ENCODE measurements at places on chromosomes 7 and 10.

GRCh38 chr10:4159173-4159572, 374.2 kb upstream of the KLF6 start:
- no peak for DNase-seq

- no peak for DNase-seq
These were observed 11.0 kb upstream of the ADD3 start for GRCh38 chr10:109996766-109997171.

- DNase-seq: no peak
These were observed 29.8 kb downstream of the SYPL1 start for GRCh38 chr7:106082087-106082854.

DNA sequence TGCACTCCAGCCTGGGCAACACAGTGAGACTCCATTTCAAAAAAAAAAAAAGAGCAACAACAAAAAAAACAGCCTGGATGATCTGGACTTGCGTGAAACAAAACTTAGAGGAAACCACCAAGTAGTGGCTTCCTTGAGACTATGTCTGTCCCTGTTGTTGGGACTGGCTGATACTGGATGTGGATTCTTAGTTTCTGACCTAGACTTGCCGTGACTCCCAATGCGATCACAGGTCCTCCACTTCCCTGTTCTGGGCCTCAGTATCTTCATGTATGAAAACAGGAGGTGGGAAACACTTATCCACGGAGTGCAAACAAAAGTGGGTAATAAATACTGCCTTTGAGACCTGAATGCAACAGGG, 125.7 kb downstream of the PRPF18 start:
- DNase-seq: no peak

DNA sequence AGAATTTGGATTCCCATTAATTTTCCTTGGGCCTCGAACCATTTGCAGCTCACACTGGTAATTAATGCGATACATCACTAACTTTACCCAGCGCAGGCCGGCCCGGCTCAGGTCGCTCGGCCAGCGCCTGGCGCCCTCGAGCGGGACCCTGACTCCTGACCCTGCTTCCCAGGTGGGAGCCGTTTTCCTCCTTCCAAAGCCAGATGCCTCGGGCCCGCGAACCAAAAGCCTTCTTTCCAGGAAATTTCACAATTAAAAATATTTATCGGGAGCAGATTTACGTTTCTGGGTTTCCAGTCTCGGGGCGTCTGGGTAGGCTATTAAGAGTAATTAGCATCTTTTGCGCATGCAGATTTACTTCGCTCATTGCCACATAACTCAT, 12.2 kb downstream of the LBX1 start:
- DNase-seq: no peak

GRCh38 chr10:1188558-1189135, 132.5 kb downstream of the WDR37 start:
- no peak for DNase-seq

DNA sequence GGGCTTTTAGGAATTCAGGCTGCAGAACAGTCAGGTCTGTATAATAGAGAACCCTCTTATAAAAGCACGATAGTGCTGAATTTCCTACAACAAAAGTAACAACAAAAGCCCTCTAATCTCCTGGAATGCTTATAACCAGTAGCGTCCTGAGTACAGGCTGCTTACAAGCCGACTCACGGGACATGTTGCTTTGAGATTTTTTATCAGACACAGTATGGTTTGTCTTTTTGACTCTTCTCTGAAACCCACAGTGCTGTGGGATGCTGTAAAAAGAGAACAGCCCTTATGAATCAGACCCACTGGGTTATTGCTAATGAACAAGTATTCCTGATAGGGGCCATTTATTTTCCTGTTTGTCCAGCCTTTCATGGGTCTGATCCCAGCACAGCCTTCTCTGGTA, 59.4 kb downstream of the PLPP4 start:
- DNase-seq: no peak
